Stimulated activated CD4-positive, alpha-beta T cell treated with anti-CD3 and anti-CD28 coated beads, Interleukin-12 subunit alpha, Interleukin-12 subunit beta, amount 100 ng/mL, for 4 hours (primary cell): ENCODE measurements at places on chromosomes 4 and X.

GRCh38 chr4:146123231-146123630 is 52.3 kb upstream of the LSM6 start:
- no peak for DNase-seq

- no peak for DNase-seq
Measured at GRCh38 chr4:88090898-88091297, 67.5 kb downstream of the ABCG2 start.

- DNase-seq = no peak
Measured at GRCh38 chrX:23954396-23954795, 46.6 kb downstream of the CXorf58 start.

DNA sequence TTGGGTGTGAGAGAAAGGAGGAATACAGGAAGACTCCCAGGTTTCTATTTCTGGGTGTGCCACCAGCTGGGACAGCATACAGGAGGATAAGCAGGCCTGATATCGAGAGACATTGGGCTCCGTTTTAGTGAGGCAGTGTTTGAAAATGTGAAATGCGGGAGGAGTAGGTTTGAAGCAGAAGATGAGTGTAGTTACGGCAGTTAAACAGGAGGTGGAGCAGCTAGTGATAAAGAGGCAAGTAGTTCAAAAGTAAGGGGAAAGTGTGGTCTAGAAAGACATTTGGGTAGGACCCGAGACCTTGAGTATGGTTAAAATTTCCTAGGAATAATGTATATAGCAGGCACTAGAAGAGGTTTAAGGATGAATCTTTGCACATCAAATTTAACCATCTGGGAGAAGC is 42.4 kb downstream of the DCUN1D4 start:
- no peak for DNase-seq

GRCh38 chr4:15513545-15513944 is 43.9 kb downstream of the CC2D2A start:
- DNase-seq = no peak

- DNase-seq = no peak
Measured at GRCh38 chr4:123325241-123325681, 71.3 kb upstream of the SPRY1 start.

DNA sequence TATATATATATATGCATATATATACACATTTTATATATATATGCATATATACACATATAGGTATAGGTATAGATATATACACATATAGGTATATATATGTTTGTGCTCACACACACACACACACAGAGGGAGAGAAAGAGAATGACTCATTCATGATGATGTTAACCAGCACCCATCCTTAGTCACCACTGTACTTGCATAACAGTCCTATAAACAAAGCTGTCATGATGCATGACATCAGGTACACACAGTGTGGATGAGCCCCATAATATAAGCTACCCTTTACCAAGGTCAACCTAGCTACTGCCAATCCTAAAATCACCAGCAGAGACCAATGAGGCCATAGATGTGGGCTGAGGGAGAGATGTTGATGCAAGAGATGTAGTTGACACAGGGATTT is 1408.0 kb downstream of the RAPGEF2 start:
- no peak for DNase-seq

DNA sequence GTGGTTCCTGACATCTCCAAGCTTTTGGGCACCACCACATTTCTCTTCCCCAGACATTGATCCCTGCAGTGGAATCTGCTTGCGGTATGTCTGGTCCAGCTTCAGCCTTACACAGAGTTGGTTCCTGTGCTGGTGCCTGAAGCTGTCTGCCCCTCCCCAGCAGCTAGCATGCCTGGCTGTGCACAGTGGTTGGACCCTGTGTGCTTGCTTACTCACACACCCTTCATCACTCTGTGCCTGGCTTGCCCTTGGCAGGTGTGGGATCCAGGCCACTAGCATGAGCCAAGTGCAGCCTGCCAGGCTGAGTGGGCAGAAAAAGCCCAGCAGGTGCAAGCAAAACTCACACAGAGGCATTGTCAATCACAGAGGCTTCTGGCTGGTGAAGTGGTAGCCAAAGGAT is 473.8 kb downstream of the ACTRT1 start:
- no peak for DNase-seq

- DNase-seq = no peak
Measured at GRCh38 chrX:37912304-37912703, 64.9 kb upstream of the DYNLT3 start.

- DNase-seq = no peak
Measured at GRCh38 chr4:183155450-183156184, 56.6 kb downstream of the WWC2 start.

DNA sequence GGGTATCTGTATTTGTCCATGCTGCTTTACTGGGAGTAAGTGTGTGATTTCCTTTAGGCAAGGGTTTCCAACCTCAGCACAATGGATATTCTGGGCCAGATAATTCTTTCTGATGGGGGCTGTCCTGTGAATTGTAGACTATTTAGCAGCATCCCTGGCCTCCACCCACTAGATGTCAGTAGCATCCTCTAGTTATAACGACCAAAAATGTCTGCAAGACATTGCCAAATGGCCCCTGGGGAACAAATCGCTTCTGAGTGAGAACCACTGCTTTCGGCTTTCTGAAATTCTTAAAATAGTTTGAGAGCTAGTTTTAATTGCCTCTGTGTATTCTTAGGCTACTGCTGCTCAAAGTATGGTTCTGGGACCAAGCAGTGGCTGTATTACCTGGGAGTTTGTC is 81.2 kb upstream of the GPM6B start:
- no peak for DNase-seq

DNA sequence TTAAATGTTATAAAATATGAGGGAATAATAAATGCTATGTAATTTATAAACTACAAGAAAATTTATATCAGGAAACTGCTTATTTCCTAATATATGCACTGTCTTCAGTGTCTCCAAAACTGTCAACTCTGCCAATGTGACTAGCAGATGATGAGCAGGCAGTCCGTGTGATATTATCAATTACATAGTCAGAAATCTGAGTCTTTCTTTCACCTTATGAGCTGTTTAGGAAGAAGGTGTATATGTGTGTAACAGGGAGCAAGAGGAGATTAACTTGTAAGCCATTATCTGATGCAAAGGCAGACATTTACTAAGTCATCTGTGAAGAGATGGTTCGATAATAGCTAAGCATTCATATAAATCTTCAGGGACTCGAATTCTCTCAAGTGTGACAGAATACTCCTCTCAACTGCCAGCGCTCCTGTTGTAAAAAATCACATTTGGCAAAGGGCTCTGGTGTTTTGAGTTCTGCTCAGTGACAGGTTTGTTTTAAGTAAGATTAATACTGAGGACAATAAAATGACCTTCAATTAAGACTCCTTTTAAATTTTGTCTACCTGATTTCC is 79.7 kb downstream of the SNCA start:
- no peak for DNase-seq

DNA sequence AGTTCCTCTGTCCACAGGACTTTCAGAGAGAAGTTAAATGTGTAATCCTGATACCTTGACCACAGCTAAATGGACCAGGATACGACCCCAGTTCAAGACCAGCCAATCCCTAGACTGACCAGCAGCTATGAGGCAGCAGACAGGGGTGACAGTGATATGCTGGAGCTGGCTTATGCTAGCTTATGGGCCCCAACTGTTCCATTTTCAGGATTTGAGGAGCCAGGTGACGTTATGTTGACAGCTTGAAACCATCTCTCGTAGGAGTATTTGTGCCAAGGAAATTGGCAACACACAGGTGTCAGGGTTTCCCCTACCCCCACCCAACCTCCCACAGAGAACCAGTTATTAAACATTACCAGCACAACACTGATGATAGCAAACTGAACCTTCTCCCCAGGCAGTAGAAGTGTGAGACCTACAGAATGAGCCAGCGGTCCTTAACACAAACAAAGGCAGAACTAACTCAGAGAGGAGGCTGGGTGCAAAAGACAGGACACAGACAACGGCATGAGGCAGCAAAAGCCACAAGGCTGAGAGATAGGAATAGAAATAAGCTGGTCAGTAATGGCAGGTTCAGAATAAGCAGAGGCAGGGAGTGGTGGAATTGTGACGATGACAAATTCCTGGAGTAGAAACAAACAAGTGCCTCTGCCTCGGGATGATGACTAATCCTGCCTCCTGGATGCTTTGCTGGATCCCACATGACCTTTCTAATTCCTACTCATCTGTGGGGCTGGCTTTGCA is 85.6 kb upstream of the CPEB2 start:
- no peak for DNase-seq

DNA sequence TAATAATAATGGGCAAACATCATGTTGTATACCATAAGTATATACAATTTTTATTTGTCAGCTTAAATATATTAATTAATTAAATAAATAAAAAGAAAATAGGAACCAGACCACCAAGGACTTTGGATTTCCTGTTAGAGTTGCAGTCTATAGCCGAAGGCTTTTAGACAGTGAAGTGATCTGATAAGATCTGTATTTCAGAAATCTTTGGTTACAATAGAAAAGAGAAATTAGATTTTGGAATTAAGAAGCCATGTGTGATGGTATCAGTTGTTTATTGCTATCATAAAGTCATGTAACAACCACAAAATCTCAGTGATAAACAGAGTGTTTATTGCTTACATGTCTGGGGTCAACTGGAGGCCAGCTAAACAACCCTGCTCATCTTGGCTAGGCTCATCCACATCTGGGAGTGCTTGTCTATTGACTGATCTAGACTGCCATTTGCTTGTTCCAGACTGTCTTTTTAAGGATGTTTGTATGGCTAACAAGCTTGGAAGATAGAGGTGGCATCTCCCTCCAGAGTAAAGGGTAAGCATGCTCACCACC is 142.1 kb upstream of the USP9X start:
- no peak for DNase-seq

GRCh38 chrX:46627711-46628419 is 54.3 kb downstream of the CHST7 start:
- DNase-seq = no peak

GRCh38 chrX:18617407-18617750 is 54.5 kb downstream of the RS1 start:
- no peak for DNase-seq

- DNase-seq = no peak
Measured at GRCh38 chr4:151676301-151676700, 84.5 kb downstream of the GATB start.

GRCh38 chr4:164383358-164384220 is 370.3 kb upstream of the SMIM31 start:
- no peak for DNase-seq

GRCh38 chr4:182062936-182063335 is 180.3 kb upstream of the TENM3 start:
- no peak for DNase-seq

DNA sequence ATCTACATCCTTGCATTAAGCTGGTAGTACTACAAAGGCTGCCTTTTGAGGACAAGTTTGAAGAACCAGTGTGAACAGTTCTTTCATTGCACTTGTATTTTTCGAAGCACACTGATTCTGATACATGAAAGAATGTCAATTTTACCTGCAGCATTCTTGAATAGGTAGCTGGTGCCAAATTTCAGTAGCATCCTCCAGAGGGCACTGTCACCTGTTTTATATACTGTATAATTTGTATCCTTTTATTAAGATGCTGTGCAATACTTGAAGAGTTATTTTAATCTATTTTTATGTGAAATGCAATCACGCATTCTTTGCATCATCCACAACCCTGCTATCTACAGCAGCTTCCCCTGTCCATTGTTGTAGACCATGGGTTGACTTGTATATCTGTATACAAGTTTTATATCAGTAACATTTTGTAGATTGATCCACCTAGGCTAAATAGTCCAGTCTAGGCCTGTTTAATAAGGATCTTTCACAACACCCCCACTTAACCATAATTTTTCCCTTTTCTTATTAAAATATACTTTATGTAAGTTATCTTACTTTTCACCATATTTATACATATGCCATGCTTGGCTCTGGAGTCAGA is 325.7 kb downstream of the PCDH7 start:
- no peak for DNase-seq

DNA sequence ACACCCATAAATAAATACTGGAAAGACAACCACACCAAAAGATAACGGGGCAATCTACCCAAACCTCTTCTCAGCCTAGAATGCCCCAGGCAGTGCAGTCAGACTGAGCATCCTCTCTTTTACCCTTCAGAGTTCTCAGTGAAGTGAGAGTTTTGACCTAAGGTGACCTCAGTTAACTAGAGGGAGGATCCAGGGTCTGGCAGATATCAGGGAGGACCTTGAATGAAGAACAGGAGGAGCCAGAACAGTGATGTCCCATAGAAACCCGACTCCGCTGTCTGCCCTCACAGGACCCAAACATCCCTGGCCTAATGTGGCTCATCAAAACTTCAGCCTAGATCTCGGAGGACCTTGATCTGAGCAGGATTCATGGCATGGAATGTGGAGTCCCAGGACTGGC is at the start of gene MAGEB3:
MAGEB3 (plus strand) TSS at position 263 of the 400 bp plus-strand sequence. CDS start 5,268 bp downstream, outside the sequence.
- no peak for DNase-seq

GRCh38 chrX:129125122-129125914 is 398.0 kb downstream of the SMARCA1 start:
- DNase-seq = no peak

GRCh38 chrX:41491267-41492004 is 44.3 kb downstream of the NYX start:
- no peak for DNase-seq

GRCh38 chrX:13077168-13077567 is 32.7 kb upstream of the FAM9C start:
- DNase-seq = no peak
